ENCODE measurements at places on chromosomes 5 and 9.

DNA sequence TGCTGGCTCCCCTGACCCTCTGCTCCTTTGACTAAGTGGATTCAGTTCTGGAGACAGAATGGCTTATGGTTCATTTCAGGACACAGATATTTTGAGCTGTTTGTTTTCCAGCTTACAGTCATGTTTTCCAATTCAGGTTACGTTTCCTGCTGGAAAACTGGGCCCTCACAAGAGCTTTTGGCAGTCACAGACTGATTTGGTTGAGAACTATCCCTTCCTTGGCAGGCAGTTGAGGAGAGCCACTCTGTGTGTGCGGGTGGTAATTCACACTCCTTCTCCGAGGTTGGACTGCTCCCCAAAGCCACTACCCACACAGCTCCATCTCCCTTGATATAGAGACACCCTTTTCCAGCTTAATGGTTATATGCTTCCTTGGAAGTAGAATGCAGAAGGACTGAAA is 534.5 kb downstream of the TMEM38B start:
- DNase-seq: no peak

- no peak for DNase-seq
These were observed 164.5 kb downstream of the PIK3R1 start for GRCh38 chr5:68380078-68380477.

- peak; percentile 73 for DNase-seq
These were observed 65.6 kb downstream of the COL5A1 start for GRCh38 chr9:134707031-134707680.

GRCh38 chr9:36337002-36337401 is 63.1 kb downstream of the RNF38 start:
- DNase-seq: no peak

DNA sequence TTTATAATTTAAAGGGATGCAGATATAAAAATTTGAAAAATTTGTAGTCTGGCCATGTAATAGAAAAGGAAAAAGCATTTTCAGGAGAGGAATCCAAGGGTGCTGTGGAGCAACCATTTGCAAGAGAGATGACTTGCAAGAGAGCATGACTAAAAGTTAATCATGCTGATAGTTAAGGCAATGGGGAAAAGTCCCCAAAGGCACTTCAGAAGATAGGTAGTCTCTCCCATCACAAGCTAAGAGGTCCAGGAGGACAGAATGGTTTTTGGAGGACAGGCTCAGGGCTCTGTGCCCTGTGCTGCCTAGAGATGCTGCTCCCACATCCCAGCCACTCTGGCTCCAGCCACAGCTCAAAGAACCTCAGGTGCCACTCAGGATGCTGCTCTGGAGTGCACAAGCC is 38.8 kb downstream of the DNAJB5 start:
- DNase-seq: no peak

GRCh38 chr9:65411336-65411735 is 126.3 kb upstream of the FOXD4L5 start:
- no peak for DNase-seq

DNA sequence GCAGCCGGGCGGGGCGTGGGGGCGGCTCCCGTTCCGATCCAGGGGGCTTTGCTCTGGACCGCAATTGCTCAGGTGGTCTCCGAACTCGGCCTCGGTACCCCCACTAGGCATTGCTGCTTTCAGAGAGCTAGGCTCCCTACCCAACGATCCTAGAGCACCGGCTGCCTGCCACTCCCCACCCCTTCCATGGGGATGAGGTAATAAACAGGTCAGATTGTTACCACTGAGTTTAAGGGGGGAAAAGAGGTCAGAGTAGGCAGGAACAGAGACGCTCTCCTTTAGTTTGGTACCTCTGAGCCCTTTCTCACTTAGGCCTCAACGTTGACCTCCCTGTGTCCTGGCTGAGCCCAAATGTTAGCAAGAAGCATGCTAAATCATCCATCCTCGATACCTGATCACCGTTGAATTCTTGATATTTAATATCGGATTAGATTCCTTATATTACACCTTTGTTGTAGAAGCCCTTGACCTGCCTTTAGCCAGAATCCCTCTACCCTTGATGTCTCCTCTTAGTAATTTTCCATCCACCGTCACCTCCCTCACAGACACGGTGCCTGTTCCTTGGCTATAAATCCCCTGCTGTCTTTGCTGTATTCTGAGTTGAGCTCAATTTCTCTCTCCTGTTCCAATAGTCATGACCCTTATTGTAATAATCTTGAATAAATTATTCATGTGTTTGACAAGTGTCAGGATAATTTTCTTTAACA is 588 bp upstream of the PLPP1 start:
- no peak for DNase-seq

DNA sequence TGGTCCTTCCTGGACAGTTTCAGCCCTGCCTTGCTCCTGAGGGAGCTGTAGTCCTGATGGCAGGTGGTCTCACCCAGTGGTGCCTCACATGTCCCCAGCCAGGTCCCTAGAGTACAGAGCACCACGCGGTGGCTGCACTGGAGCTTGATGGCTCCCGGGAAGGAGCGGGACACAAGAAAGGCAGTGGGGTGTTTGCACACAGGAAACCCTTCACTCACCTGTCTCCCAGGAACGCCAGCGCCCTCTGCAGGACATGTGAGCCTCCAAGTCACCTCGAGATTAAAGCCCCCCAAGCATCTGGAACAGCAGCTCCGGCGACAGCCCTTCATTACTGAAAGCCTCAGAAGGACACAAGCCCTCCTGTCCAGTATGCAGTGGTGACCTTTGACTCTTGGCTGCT is 19.9 kb upstream of the TMEM250 start:
- DNase-seq: peak; percentile 34

GRCh38 chr5:36575361-36575781 is 31.0 kb upstream of the SLC1A3 start:
- no peak for DNase-seq

DNA sequence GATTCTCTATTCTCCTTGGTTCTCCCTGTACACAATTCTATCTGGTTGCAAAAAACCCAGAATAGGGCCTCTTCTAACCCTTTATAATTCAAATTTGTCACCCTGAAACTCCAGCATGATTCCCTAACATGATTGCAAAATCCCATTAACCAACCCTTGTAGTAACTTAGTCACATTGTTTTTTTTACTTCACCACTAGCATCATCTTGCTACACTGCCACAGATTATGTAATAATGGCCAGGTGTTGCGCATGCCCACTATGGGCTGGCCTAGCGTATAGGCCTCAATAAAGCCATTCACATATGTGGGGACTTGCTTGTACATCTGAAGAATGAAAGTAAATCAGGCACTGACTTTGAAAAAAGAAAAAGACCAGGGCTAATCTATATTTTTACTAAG is 25.7 kb downstream of the FAM170A start:
- no peak for DNase-seq

DNA sequence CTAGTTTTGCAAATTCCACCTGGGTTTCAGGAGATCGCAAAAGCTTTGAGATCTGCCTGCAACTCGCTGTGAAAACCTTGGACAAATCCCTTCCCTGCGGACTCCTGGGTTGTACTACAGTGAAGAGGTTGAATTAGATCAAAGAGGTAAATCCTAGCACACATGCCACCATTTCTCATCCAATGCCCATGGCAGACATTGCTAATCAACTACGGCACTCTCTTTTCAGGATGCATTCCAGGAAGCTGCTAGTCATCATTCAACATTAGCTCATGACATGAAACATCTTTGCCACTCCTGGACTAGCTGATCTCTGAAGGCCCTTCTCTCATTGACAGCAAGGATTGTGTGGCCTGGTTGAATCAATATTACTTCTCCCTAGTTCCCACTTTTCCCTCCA is 46.1 kb downstream of the PCDH1 start:
- DNase-seq: no peak

GRCh38 chr9:107368696-107369095 is 85.6 kb downstream of the RAD23B start:
- DNase-seq: no peak

GRCh38 chr5:174420651-174421407 is 303.6 kb upstream of the MSX2 start:
- DNase-seq: no peak

- DNase-seq: no peak
These were observed 155.4 kb upstream of the MAP3K1 start for GRCh38 chr5:56659971-56660370.

GRCh38 chr5:172816925-172817562 is 17.0 kb upstream of the ERGIC1 start:
- DNase-seq: no peak

- DNase-seq: no peak
These were observed 69.6 kb downstream of the PDE8B start for GRCh38 chr5:77280036-77280435.

DNA sequence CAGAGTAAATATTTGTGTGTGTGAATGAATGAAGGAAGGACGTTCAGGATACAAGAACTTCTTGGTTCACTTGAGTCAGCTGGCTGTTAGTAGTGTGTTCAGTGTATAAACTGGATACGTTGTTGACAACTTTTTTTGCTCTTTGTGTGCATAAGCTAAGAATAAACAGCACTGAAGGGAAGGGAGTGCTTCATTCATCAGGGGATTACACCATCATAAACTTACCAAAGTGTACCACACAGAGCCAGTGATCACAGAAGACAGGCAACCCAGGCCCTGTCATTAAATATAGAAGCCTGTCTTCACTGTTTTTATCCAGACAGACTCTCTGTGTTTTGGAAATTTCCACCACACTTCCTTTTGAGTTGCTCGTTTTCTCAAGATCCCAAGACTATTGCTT is 55.5 kb upstream of the MEF2C start:
- DNase-seq: no peak

DNA sequence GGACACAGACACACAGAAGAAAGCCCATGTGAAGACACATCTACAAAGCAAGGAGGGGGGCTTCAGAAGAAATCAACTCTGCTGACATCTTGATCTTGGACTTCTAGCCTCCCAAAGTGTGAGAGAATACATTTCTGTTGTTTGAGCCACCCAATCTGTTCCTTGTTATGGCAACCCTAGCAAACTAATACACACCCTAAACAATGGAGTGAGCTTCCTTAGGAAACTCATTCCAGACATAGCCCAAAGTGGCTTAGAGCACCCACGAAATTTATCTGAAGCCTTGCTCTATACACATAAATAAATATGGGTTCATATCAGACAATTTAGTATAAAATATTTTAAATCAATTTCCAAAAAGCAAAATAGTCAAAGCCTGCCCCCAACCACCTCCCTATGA is 7.6 kb upstream of the TBC1D2 start:
- no peak for DNase-seq

DNA sequence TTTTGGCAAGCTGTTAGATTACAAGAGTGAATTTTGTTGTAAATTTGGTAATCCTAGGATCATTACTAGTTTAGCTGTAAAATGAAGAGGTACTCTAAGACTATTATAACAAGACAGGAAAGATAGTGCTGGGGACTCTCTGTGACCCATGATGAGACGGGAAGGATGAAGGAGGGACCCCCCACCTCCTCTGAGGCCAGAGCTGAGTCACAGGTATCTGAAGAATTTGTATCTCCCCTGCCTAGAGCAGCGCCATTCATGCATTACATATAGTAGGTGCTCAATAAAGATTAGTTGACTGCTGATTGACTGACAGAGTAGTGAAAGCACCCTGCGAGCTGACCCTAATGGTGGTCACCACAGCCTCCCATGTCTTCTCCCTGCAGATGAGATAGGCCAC is 202.8 kb downstream of the SNX18 start:
- DNase-seq: no peak

DNA sequence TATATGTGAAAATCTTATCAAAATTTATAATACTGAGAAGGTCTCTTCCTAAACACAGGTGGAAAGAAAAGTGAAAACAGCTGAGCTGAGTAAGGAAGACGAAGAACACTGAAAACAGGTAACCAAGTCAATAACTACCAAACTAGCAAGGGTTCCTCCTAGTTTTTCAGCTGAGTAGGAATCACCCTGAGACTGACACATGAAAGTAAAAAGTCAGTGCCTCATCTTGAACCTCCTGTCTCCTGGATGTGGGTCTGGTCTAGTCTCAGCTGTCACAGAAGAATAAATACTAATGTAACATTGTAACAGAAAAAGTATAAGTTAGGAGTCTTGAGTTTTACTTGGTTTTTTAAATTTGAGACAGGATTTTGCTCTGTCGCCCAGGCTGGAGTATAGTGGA is 121.0 kb downstream of the MEF2C start:
- no peak for DNase-seq

- DNase-seq: no peak
These were observed 344.6 kb upstream of the SGCD start for GRCh38 chr5:155982354-155982753.

GRCh38 chr9:68493958-68494577 is 46.6 kb downstream of the TMEM252 start:
- no peak for DNase-seq

GRCh38 chr5:125481506-125482465 is 735.3 kb upstream of the ZNF608 start:
- DNase-seq: no peak

GRCh38 chr9:83065233-83065632 is 2.3 kb upstream of the RASEF start:
- DNase-seq: no peak

GRCh38 chr5:28729067-28729466 is 1690.7 kb upstream of the CDH9 start:
- no peak for DNase-seq

DNA sequence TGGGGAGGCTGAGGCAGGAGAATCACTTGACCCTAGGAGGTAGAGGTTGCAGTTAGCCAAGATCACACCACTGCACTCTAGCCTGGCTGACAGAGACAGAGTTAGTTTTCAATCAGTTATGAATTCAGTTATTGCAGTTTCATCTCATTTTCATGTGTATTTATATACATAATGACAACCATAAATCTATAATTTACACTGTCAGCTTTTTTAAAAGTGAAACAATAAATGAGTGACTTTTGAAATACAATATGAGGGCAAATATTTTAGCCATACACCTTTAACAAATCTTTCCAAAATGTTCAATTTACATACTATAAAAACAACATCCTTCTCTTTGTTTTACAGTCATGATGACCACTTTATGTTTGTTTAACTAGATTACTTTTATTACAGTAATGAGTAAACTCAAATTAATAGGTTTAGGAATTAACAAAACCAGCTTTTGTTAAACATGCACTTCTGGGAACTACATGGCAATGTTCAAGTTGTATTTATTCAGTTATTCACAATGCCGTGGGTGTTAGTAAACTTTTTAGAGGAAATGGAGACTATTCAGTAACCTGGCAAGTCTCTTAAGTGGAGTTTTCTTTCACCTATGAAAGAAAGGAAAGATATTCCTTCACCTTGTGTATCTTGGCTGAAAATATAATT is 12.7 kb downstream of the TYRP1 start:
- DNase-seq: no peak

DNA sequence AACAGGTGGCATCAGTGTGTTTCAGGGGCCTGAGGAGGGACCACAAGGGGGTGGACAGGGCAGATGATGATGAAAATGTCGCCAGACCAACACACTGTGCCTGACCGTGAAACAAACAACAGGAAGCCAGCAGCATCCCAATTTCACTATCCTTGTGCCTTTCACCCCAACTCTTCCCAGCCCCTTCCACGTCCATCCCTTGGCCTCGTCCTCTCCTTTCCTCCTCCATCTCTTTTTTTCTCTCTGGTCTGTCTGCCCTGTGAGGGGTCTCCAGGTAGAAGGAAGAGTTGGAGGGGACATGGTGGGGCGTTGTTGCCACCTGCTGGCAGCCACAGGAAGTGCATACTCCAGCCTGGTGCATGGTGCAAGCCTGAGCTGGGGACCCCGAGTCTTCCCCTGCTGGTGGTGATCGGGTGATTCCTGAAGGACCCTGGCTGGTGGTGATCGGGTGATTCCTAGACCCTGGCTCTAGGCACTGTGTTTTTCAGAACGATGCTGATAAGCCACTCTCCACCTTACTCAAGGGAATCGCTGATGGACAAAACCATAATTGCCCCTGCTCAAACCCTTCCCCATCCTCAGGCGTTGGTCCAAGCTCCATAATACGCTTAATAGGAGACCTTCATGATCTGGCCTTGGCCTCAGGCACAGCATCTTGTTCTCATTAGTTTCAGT is 21.7 kb upstream of the NSD1 start:
- DNase-seq: peak; percentile 60

- no peak for DNase-seq
These were observed 5.6 kb downstream of the SLC2A8 start for GRCh38 chr9:127402401-127403090.

All from transverse colon (tissue), 4 donors.